ENCODE measurements at places on chromosomes 11 and 22. TPM values are rescaled to one million over a fixed set of nuclear protein-coding genes. Genes with fewer than 3 reads are reported as not detected.

OR8D4 gene
- not detected for total RNA-seq

PHETA2 gene
- total RNA-seq = 0.17 TPM

- peak; percentile 33 for DNase-seq
Observed at GRCh38 chr11:30196400-30197206, 34.2 kb upstream of the FSHB start.

- DNase-seq = no peak
Observed at GRCh38 chr11:11816511-11817314, 25.1 kb upstream of the USP47 start.

FAM111B gene
- total RNA-seq = 42.2 TPM

- no peak for DNase-seq
Observed at GRCh38 chr22:41913040-41913719, 1.7 kb downstream of the SHISA8 start.

- DNase-seq = no peak
Observed at GRCh38 chr11:34408580-34409172, 30.1 kb upstream of the CAT start.

GRCh38 chr11:79209540-79210266 is 231.1 kb downstream of the TENM4 start:
- DNase-seq = no peak

DNA sequence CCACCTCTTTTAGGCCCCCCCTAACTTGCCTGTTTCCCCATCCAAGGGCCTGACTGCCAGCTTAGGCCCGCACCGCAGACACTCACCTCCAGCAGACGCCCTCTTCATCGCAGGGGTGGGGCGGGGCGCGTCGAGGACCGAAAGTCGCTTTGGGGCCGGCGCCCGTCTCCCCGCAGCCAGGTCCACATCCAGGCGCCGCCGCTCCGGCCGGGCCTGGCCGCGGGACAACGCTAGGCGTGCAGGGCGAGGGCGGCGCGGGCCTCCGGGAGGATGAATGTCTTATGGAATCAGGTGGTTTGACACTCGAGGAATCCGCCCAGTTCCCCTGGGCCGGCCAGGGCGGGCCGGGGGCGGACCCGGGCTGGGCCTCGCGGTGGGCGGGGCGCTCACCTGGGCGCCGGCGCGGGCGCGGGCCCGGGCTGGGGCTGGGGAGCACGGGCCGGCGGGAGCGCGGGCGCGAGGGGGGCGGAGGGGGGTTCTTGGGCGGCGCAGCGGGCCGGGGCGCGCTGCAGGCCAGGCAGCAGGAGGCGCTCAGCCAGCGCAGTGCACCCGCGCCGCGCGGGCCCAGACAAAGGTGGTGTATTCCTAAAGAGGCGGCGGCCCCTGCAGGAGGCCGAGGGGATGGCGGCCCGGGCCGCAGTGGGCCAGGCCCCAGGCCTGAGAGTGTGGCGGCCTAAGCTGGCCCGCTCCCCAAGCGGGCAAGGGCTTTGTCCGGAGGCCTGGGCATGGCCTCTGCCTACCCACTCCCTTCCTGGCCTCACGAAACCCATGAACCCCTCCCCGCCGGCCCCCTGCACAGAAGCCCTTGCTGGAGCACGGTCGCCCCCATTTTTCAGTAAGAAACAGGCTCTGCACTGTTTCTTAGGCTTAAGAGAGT is 177.6 kb downstream of the IGLL1 start:
- peak; percentile 6 for DNase-seq

DNA sequence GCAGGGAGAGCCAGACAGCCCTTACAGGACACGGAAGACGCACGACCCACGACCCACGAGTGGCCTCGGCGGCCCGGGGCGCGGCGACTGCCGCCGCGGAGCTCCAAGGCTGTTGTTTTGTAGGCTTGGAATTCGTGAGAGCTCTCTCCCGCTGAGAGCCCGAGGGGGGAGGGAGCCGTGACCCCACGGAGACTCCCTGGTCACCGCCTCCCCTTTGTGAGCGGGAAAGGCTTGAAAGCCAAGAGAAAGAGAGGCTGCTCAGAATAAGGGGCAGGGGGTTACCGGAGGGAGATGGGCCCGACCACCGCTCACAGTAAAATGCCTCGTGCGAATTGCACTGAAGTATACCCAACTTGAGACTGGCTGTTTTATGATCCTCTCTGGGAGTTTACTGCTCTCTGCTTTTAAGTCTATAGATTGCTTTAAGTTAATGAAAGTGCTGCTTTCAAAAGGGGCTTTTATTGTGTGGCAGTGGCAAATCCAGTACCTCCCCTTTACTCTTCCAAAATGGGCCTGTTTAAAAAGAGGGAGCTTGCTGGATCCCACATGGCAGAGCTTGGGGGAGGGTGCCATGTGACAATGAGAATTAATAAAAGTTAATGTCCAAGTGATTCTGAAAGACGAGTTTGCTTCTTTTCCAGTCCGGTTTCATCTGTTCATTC is 2.9 kb downstream of the PKNOX2 start:
- no peak for DNase-seq

KCNJ1 gene
- not detected for total RNA-seq

DNA sequence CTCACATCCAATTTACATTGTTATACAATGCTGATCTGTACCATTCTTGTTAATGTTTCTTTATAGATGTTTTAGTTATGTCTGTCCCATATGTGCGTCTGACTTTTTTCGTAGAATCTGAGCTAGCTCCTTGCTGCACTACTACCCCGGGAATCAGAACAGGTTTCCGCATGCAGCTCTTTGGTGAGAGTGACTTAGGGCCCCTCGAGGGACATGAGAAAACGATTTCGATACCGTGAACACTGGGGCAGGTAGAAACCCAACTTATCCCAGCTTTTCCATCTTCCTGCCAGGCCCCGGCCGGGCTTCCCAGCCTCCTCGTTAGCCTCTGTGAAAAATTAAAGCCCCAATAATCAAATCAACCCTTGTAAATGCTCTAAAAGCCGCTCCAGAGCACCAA is 23.4 kb upstream of the PKNOX2 start:
- no peak for DNase-seq
